ENCODE measurements at places on chromosomes 1 and 21. TPM values are rescaled to one million over a fixed set of nuclear protein-coding genes. Genes with fewer than 3 reads are reported as not detected.

The LENEP gene
- 0.56 TPM for total RNA-seq

- peak; percentile 13 for DNase-seq
Observed at GRCh38 chr1:196651637-196652215, at the start of gene CFH. CFH (plus strand) TSS chr1:196652043; CDS start chr1:196652118, 75 bp downstream.

The PHLDA3 gene
- 55.1 TPM for total RNA-seq

The ADORA3 gene
- not detected for total RNA-seq

The EPHA10 gene
- total RNA-seq, result not detected

GRCh38 chr1:41616563-41616962, 132.1 kb upstream of the EDN2 start:
- DNase-seq, result no peak

- DNase-seq, result no peak
Observed at GRCh38 chr21:42291751-42292562, 23.3 kb downstream of the TFF3 start.

DNA sequence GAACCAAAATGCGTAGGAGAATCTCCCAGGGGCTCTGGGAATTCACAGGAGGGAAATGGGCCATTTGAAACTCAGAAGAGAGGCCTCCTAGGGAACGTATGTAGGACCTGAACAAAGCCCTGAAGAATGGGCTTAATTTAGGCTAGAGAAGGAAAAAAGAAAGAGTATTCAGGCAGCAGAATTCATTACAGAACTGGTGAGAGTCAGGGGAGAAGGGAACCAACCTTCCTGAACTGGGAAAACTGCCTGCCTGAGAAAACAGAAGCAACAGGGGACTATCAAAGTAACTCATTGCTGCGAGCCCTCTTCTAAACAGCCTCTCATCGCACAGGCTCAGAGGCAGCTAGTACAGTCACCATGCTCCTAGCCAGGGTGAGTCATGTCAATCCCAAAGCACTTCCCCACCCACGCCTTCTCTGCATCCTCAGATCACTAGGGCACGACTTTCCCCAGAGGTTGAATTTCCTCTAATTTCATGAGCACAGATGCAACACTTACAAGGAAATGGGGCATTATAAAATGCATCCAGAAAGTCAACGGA, 98.1 kb downstream of the ADSS2 start:
- peak; percentile 91 for DNase-seq

The C1orf115 gene
- 35.1 TPM for total RNA-seq

The HSD3B2 gene
- not detected for total RNA-seq

GRCh38 chr1:154802982-154803920, 66.8 kb downstream of the KCNN3 start:
- DNase-seq, result no peak

DNA sequence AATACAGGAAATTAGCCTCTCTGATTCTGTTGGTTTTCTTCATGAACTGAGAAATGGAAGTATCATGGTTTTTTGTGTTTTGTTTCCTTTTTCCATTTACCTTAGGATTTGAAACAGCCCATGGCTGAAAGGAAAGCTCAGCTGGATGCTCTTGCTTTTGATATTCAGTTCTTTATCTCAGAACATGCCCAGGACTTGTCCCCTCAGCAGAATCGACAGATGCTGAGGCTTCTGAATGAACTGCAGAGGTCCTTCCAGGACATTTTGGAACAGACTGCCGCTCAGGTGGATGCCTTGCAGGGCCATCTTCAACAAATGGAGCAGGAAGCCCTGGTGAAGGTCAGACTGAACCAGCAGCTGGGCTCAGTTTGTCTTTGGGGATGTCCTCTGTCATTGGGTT, 142.4 kb downstream of the MACF1 start:
- DNase-seq, result no peak

- no peak for DNase-seq
Observed at GRCh38 chr1:36771240-36771639, 263.1 kb downstream of the GRIK3 start.

The ANKRD34A gene
- total RNA-seq, result 0.20 TPM

- DNase-seq, result no peak
Observed at GRCh38 chr1:162056579-162056978, 12.9 kb upstream of the NOS1AP start.

DNA sequence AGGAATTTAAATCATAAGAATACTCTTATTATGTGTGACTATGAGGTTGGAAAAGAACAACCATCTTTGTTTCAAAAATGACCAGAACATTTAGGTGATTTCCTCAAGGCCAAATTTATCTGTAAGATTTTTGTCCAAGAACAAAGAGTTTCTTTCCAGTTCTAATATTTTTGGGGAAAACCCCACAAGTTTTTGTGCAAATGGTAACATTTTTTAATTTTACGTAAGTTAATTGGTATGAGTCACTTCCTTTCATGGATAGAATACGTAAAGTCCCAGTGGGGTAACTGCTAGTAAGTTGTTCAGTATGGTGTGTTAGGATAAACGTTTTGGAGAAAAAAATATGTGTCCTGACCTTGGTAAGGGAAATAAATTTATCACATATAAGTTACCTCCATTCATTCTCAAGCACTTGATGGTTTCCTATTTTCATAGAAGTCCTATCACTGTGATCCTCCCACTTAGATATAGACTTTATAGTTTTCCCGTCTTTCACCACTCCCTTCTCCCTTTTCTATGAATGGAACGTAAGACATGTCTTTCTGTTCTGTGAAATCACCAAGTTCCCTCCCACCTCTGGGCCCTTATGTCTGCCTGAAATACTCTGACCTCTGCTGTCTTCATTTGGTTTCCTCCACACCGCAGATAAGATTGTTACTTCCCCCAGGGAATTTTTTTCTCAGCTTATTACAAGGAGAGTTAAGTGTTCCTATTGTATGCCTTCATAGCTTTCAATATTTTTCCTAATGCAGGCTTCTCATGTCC, 34.9 kb upstream of the TSNAX start:
- DNase-seq, result peak; percentile 13

The RNU1-3 gene
- total RNA-seq, result under 0.01 TPM

GRCh38 chr1:54567961-54568360, 19.9 kb downstream of the ACOT11 start:
- no peak for DNase-seq

DNA sequence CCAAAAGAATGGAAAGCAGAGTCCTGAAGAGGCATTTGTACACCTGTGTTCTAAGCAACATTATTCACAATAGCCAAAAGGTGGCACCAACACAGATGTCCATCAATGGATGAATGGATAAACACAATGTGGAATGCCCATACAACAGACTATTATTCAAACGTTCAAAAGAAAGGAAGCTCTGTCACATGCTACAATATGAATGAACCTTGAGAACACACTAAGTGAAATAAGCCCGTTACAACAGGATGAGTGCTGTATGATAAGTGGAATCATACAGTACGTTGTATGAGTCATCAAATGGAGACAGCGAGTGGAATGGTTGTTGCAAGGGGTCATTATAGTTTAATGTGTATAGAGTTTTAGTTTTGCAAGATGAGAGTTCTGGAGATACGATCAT, 80.1 kb downstream of the SH3BGR start:
- DNase-seq, result no peak

- DNase-seq, result no peak
Observed at GRCh38 chr1:102097451-102097850, 100.7 kb upstream of the OLFM3 start.

The FCER1G gene
- total RNA-seq, result 0.26 TPM

The ERICH3 gene
- not detected for total RNA-seq
